ENCODE measurements at places on chromosomes 5 and 9.

- no peak for DNase-seq
Observed at GRCh38 chr5:16455668-16456067, 9.9 kb downstream of the ZNF622 start.

GRCh38 chr5:141783947-141784296 is 94.3 kb downstream of the PCDH1 start:
- DNase-seq, result no peak

- DNase-seq, result no peak
Observed at GRCh38 chr5:14397717-14398116, 183.9 kb upstream of the OTULINL start.

DNA sequence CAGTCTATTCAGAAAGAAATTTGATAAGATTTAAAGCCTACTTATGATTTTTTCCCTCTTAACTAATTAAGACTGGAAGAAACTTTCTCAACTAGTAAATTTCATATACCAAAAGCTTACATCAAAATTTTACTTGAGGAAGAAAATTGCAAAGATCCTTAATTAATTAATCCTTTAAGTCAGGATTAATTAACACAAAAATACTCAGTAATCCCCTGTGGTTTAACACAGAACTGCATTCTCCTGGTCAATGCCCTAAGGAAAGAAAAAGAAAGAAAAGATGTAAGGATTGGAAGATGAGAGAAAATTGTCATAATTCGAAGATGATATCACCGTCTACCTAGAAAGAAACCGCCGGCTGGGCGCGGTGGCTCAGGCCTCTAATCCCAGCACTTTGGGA is 17.3 kb upstream of the RUFY1 start:
- DNase-seq, result no peak

GRCh38 chr9:23557689-23558088 is 268.4 kb downstream of the ELAVL2 start:
- DNase-seq, result no peak

Data from stimulated activated CD8-positive, alpha-beta memory T cell treated with anti-CD3 and anti-CD28 coated beads, Interleukin-7, amount 100 ng/mL, for 1 hour (primary cell).